ENCODE measurements at places on chromosomes 6 and 20. TPM values are rescaled to one million over a fixed set of nuclear protein-coding genes. Genes with fewer than 3 reads are reported as not detected.

DNA sequence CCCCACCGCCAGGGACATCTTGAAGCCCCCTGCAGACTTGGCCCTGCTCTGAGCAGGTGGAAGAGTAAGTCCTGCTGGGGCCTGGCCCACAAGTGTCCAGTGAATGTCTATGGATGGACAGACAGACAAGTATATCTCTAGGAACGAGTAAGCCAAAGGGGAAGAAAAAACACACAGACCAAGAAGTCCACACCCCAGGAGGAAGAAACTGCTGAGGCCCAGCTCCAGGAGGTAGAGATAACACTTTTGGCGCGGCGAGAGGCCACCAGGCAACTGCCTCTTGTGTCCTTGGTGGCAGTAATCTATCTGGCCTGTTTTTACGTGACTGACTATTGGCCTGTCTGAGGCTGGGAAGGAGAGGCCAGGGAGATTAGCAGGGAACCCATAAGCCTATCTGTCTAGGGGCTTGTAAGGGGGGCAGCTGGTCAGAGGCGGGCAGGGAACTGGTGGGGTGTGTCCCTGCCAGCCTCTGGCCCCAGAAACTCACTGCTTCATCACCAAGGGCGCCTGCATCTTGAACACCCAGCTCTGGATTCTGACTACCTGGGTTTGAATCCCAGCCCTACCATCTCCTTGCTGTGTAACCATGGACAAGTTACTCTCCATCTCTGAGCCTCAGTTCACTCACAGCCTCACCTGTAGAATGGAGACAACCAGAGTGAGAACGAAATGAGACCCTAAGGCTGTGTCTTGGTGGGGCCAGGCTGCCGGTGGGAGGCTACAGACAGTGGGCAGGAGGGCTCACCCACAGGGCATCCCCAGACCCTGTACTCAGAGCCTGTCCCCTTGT, 31.3 kb downstream of the C20orf203 start:
- DNase-seq: no peak

GRCh38 chr6:114362957-114363356, 20.1 kb upstream of the HS3ST5 start:
- no peak for DNase-seq

- DNase-seq: no peak
Observed at GRCh38 chr20:35891375-35891774, 62.9 kb downstream of the SCAND1 start.

DNA sequence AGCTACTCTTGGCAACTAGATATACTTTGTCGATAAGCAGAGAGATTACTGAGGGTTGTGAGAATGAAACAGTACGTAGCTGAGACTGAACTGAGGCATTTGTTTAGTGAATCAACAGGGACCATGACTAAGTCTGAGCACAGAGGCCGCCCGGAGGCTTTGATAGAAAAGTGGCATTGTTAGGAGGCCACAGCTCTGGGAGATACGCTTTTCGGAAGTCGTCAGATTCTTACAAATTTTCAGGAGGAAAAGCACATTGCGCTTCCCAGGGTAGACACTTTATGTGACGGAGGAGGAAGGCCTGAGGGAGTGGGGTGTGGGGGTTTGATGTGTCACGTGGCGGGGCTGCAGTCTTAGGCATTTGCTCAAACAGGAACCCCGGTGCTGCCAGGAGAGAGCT, 69.4 kb downstream of the PSMG4 start:
- DNase-seq: no peak

DNA sequence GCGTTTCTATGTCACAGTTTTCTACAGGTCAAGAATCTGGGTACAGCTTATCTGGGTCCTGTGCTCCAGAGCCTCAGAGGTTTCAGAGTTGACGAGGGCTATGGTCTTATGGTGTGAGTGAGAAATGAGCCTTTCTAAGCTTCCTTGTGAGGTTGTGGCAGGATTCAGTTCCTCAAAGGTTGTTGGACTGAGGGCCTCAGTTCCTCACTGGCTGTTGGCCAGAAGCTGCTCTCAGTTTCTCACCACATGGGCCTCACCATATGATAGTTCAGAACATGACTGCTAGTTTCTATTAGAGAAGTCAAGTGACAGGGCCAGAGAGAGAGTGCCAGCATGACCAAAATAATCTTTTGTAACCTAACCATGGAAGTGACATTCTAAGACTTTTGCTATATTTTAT, 96.1 kb downstream of the NUS1 start:
- no peak for DNase-seq

GRCh38 chr6:24517659-24518543, 23.1 kb downstream of the ALDH5A1 start:
- DNase-seq: no peak

- DNase-seq: no peak
Observed at GRCh38 chr6:89110284-89110683, 7.6 kb downstream of the SRSF12 start.

DNA sequence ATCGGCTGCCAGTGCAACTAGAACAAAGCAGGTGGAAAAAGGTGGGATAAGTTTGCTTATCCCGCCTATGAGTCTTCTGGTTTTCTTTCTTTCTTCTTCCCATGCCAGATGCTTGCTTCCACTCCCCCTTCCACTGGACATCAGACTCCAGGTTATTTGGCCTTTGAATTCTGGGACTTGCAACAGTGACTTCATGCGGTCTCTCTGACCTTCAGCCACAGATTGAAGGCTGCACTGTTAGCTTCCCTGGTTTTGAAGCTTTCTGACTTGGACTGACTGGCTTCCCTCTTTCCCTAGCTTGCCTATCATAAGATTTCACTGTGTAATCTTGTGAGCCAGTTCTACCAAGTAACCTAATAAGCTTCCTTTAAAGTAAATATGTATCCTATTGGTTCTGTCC, 878.4 kb upstream of the GJE1 start:
- no peak for DNase-seq

Gene ADTRP
- total RNA-seq: 0.69 TPM

- DNase-seq: no peak
Observed at GRCh38 chr6:13012296-13012695, 295.7 kb downstream of the PHACTR1 start.

DNA sequence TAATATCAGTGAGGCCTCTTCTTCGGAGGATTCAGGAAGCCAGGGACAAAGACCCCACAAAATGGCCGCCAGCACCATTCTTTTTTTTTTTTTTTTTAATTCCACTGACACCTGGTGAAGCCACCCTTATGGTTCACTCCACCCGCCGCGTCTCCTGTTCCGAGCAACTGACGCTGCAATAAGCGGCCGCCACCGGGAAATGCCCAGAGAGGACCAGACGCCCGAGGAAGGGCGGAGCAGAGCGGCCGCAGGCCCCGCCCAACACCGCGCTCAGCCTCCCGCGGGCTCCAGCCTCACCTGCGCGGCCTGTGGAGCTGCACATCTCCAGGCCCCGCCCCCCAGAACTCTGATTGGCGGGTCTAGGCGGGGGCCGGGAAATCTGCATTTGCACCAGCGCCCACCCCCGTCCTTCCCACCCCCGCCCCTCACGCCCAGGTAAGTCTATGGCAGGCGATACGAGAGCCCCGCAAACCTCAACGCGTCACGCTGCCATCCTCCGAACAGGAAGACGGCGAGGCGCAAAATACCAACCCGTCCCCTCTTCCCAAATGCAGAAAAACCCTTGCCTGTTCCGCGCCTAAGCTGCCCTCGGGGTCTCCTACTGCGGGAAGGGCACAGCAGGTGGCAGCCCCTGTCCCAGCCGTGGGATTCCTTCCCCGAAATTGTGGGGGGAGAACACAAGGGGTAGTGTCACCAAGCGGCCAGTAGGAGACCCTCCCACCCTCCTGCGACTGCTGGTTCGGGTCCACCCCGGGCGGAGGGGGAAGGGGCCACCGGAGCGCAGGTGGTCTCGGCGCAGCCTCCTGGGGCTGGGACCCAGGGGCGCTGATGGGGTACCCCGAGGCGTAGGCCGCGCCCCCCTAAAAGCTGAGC, 960 bp downstream of the ATP9A start:
- peak; percentile 89 for DNase-seq

DNA sequence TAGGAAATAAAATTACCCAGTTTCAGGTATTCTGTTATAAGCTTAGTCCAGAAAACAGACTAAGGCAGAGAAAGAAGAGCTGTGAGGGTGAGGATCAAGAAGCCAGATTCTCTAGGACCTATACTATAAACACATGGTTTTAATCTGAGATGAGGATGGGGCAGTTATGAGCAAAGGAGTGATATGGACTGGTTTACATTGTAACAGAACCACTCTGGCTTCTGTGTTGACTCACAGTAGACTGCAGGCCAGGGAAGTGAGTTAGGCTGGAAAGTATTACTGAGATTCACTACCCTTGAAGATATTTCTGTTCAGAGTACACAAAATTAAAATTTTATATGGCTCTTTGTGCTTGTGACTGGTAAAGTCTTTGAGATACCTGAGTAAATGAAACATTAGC, 3.2 kb upstream of the RWDD1 start:
- no peak for DNase-seq

DNA sequence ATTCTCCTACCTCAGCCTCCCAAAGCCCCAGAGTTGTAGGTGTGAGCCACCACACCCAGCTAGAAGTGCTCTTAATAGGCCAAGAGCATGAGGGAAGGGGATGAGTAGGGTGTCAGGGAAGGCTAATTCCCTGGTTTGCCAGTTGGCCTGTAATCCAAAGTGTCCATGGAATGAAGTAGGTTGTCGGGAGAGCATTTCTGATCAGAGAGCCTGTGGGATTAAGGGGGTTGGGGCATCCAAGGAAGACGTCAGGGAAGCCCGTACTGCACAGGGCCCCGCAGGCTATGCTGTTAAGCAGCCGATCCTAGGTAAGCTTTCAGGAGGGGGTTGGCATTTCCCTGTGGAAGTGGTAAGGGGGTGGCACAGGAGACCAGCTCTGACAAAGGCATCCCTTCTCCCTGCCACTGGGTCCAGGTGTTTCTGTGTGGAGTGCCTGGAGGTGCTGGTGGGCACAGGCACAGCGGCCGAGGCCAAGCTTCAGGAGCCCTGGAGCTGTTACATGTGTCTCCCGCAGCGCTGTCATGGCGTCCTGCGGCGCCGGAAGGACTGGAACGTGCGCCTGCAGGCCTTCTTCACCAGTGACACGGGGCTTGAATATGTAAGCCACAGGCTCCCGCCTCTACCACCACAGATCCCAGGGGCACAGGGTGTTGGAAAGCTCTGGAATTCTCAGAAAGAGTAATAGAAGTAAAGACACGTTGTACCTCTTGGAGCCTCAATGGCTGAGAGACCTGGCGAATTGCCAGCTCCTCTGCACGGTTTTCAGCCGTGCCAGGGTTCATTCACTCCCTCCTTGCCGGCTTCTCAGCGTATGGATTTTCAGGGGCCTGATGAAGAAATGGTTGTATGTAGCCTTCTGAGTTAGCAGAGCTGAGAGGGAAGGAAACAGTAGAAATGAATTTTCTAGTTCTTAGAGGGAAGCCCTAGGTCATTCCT, 21.4 kb upstream of the MAPRE1 start:
- no peak for DNase-seq

DNA sequence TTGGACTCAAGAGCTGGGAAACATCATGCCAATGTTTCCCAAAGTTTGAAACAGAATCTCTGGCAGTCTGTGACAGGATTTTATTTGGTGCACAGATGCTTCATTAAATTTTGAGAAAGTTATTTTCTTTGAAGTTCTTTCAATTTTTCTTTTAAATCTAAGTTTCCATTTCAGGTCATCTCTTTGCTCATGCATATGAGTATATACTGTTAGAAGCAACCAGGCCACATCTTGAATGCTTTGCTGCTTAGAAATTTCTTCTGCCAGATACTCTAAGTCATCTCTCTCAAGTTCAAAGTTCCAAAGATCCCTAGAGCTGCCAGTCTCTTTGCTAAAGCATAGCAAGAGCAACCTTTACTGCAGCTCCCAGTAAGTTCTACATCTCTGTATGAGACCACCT, 59.1 kb upstream of the CCDC28A start:
- DNase-seq: no peak

GRCh38 chr6:13113376-13113775, 215.0 kb downstream of the TBC1D7 start:
- DNase-seq: no peak

All from mucosa of gallbladder (tissue), 1 donor.